ENCODE measurements at places on chromosomes 13 and 19.

DNA sequence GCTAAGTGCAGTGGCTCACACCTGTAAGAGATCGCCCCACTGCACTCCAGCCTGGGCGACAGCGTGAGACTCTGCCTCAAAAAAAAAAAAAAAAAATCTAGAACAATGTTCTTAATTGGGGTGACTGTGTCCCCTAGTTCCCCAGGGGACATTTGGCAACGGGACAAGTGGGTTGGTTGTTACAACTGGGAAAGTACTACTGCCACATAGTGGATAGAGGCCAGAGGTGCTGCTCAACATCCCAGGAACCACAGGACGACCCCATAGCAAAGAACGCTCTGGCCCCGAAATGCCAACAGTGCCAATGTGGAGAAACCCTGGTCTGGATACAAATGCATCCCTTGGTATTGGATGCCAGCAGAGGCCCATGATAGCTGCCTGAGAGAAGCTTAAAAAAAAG lies 11.8 kb downstream of the NLRP12 start:
- no peak for DNase-seq

- DNase-seq: no peak
These were observed at the start of gene IGLON5 for GRCh38 chr19:51311351-51312257. Gene IGLON5 (plus strand): TSS chr19:51311644. CDS start chr19:51311848, 204 bp downstream.

DNA sequence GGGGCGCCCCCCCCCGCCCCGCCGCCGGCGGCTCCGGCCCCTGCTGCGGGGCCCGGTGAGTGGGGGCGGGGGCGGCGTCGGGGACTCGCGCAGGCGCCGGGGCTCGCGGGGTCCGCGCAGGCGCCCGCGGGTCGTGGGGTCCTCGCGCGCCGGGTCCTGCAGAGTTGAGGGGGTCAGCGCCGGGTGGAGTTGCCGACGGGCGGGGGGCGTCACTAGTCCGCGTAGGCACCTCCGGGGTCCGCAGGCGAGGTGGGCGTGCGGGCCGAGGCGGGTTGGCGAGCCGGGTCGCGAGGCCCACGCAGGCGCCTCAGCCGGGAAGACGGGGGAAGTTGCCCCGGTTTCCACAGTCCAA lies 365 bp downstream of the PPP6R1 start:
- peak; percentile 60 for DNase-seq

GRCh38 chr19:50476224-50476906 lies at the start of the genes EMC10 and GARIN5A:
Gene EMC10 (plus strand): TSS chr19:50476507. CDS start chr19:50476545, 38 bp downstream.
Gene GARIN5A (minus strand): TSS chr19:50476848. CDS start chr19:50476388, 460 bp downstream.
- peak; percentile 89 for DNase-seq

DNA sequence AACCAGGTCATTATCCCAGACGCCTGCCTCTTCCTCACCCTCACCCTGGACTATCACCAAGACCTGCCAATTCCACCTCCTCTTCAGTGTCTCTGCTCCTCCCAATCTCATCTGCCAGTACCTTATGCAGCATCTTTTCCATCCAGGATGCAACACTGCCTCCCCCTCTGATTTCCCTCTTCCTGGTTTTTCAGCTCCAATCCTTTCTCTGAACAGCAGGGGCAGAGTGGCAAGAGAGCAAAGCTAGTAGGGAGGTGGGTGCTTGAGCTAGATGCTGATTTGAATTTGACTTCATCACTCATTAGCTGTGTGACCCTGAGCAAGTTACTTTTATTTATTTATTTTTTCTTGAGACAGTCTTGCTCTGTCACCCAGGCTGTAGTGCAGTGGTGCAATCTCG lies 25.6 kb upstream of the CABP5 start:
- no peak for DNase-seq

DNA sequence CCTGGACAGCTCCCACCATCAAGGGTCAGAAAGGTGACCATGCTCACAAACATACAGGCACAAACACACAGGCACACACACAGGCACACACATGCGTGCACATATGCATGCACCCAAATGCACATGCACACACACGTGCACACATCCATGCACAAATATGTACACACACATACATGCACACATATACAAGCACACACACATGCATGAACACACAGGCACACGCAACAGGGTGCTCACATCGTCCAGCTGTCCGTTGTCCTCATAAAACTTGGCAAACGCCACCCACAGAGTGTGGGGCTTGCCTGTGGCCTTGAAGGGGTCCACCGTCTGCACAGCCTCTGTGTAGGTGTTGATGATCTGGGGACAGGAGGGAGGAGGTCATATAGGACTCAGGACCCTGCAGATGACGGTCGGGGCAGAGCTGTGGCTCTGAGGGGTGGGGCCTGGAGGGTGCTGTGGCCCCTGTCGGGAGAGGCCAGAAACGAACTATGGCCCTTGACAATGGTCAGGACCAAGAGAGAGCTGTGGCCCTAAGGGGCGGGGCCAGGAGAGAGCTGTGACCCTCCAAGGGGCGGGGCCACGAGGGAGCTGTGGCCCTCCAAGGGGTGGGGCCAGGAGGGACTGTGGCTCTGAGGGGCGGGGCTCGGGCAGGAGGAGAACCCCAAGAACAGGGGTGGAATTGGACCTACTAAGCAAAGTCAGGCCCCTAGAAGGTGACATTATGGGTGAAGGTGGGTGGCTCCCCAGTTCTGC lies 6.2 kb downstream of the XAB2 start:
- no peak for DNase-seq
